Stimulated activated CD4-positive, alpha-beta T cell treated with anti-CD3 and anti-CD28 coated beads, Interleukin-12 subunit alpha, Interleukin-12 subunit beta, amount 100 ng/mL, for 24 hours (primary cell): ENCODE measurements at places on chromosomes 16 and 17.

GRCh38 chr16:13940397-13940933 lies 20.5 kb downstream of the ERCC4 start:
- no peak for DNase-seq

DNA sequence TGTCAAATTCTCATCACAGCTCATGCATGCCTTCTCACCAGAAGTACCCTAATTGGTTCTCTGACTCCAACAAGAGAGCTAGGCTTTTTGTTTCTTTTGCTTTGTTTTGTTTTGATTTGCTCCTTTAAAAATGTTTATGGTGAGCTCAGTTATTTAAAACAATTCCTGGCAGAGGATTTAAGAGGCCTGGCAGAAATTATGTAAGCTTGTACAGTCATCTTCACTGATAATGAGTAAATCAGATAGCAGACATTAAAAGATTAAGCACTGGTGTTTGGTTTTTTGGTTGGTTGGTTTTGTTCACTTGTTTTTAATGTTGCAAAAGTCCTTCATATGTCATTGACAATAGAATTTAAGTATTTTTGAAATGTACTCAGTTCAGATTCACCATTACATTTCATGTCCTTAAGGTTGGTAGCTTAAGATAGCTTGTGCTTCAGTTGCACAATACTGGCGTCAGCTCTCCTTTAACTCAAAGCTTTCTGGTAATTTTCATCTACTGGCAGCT lies 378.9 kb downstream of the CDH13 start:
- DNase-seq = no peak

DNA sequence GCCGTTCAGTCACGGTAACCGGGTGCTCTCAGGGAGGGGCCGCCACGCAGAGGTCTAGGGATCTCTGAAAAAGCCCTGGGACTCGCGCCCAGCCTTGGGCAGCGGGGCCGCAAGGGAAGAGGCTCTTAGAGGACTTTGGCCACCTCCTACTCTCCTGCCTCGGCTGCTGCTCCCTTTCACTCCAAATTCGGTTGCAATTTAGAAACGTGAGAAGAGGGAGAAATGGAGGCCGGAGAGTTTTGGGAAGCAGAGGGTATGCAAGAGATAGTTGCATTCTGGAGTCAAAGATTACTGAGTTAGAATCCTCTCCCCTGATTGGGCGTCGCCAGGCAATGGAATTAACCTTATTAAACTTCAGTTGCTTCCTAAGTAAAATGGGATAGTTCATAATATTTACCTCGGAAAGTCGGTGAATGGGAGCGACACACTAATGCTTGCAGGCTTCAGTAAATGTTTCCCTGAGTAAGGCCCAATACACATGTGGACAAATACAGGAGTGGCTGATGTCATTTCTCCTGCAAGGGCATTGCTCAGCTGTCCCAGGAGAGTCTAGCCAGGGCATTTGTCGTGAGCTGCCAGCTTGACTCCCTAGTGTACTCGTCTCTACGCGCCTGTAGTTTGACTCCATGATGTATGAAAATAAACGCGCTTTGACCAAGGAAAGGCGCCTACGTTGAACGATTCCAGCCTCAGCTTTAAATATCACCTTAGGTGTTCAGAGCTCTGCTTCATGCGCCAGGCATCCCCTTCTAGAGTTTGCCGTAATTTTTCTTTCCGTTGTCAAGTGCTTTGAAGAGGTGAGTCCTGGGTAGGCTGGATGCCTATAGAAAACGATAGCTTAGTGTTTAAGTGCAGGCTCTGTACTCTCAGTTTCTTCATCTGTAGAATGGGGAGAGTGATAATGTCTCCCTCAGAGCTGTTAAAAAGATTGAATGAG lies 667 bp downstream of the OGFOD1 start:
- DNase-seq = no peak

GRCh38 chr17:4162775-4163466 lies 19.9 kb downstream of the CYB5D2 start:
- DNase-seq = no peak

GRCh38 chr17:1070411-1070810 lies 73.5 kb downstream of the TIMM22 start:
- no peak for DNase-seq

DNA sequence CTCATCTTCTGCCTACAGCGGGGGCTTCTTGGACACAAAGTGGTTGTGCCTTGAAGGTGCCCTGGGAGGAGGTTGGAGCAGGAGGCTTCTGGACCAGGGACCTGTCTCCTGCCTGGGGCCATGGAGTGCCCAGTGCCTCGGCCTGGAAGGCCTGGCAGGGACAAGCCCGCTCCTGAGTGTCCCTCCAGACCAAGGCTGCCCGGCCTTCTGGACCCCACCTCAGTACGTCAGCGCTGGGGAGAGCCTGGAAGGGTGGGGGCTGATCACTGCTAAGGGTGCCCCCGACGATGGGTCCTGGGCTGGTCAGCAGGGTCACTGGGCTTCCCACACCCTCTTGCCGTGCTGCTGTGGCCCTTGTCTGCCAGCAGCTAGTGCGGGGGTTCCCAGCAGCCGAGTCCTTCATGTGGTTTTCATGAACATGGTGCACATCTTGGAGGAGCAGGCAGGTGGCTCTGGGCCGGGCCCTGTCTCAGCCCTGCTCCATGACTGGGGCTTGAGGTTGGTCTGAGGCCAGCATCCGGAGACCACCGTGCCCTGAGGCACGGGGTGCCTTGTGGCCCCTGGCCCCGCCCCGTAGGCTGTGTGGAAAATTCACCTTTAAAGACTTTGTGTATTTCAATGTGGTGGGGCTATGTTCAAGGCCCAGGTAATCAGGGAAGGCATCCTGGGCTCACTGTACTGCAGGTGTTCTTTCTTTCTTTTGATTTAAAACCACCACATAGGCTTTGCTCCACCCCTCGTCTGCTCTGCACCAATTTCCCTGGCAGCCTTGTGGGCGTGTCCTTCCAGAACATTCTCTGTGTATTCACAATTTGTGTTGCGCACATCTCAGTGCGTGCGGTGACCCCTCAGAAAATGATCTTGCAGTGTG lies 22.4 kb downstream of the MGRN1 start:
- no peak for DNase-seq
